Stimulated activated CD8-positive, alpha-beta memory T cell treated with anti-CD3 and anti-CD28 coated beads, Interleukin-15, amount 100 ng/mL, for 24 hours (primary cell): ENCODE measurements at places on chromosomes 2 and 18.

DNA sequence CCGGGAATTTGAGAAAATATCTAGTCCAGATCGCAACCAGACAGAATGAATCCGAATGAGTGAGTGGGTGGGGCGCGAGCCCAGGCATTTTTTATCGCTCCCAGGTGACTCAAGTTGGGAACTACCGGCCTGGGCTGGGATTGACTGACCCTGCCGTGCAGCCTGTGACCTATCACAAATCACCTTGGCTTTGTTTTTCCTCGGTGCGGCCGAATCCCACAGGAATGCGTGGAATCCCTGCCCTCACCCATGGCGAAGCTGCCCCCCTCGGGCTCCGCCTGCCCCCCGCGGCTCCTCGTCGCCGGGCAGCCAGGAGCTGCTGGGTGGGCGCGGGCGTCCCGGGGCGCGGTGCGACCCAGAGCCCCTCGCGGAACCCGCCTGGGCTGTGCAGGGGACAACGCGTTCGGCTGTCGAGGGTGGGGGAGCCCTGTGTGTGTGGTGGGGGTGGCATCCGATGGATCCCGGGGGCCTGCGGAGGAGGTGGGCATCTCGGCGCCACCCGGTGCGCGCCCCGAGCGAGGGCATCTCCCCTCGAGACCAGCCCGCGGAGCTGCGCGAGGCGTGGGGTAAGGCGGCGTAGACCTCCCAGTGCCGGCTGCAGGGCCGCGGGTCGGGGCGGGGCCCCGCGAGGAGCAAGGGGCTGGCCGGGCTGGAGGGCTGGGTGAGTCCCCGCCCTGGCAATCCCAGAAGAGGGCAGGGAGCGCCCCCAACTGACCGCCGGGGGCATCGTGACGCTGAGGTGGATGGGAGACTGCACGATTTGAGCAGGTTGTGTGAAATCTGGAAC, 16.5 kb downstream of the B3GNT7 start:
- DNase-seq = peak; percentile 49

GRCh38 chr2:215556979-215557378, 121.1 kb upstream of the FN1 start:
- DNase-seq = no peak

DNA sequence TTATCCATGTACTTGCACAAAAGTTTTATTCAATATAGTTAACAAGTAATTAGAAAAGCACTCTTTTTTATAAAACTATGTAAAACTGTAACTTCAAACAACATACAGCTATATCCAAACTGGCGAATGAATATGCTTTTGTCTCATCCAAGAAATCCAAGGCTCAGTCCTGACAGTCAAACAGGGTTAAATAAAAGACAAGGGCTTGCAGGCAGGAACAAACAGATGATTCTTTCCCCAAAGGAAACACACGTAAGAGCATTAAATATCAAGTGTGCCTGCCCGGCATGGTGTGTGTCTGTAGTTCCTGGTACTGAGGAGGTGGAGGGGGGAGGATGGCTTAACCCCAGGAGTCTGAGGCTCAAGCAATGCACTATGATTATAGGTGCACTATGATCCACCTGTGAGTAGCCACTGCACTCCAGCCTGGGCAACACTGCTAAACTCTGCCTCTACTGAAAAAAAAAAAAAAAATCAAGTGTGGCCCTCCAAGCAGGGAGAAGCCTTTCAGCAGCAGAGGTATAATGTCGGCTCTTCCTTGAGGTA, 171.3 kb downstream of the DLGAP1 start:
- DNase-seq = no peak

DNA sequence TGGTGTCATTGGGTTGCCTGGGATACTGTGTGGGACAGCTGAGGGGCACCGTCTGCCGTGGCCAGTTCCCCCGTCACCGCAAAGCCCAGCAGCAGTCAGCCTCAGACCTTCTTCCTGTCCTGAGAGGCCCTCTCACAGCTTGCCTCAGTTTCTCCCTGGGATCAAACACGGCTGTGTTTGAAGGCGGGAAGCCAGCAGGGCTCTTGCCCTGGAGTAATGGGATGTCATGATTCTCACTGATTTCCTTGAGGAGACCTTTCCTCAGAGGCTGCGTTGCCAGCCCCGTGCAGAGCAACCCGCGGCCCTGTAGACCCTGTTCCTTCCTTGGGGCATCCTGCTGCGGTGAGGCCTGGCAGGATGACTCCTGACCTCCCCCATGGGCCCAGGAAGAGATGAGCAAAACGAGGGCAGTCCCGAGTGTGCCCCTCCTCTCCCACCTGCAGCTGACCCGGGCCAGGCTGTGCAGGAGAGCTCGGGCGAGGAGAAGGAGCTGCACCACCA, 13.9 kb upstream of the NFATC1 start:
- no peak for DNase-seq

GRCh38 chr2:169849710-169850109, 22.5 kb downstream of the UBR3 start:
- DNase-seq = no peak

- DNase-seq = no peak
Measured at GRCh38 chr2:230933521-230934180, 8.6 kb upstream of the GPR55 start.

GRCh38 chr2:187748958-187749357, 194.7 kb upstream of the TFPI start:
- no peak for DNase-seq

GRCh38 chr2:134009440-134009839, 244.4 kb upstream of the MGAT5 start:
- no peak for DNase-seq

- DNase-seq = no peak
Measured at GRCh38 chr2:20425371-20425881, 21.4 kb upstream of the RHOB start.

- no peak for DNase-seq
Measured at GRCh38 chr18:24009651-24010333, 4.8 kb upstream of the TTC39C start.

- no peak for DNase-seq
Measured at GRCh38 chr2:241777686-241778627, 1.3 kb downstream of the GAL3ST2 start.

DNA sequence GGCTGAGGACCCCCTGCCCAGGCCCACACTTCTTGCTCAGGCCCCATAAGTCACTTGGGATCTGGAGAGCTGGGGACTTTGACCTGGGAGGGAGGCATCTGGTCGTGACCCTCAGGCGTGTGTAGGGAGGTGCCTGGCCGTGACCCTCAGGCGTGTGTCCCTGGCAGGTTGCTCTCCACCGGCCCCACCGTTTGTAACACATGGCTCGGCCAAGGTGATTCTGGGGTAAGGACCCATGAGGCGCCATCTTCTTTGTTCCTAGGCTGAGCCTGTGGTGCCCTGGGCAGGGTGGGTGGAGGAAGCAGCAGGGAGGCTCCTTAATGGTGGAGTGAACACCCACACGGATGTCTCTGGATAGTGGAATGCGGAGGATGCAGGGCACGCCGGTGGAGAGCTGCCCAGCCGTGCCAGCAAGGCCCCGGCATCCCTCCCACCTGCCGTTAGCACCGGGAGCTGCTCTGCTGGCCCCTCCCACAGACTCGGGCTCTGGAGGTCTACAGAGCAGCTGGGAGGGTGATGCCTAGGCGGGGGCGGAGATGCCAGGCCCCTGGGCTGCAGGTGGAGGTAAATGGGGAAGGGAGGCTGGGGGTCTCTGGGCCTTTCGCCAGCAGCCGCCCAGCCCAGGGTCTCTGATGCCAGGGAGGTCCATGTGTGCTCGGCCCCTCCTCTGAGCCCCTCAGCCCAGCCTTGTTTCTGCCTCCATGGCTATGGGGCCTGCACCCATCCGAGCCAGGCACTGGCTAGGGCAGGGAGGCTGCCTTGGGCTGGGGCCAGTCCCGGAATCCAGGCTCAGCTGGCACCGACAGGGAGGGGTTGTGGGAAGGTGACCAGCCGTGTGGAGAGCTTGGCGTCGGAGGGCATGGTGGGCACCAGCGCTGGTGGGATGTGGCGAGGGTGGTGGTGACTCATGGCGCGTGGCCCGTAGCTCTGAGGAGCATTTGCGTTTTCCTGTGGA, 1.1 kb upstream of the GAL3ST2 start:
- no peak for DNase-seq

- no peak for DNase-seq
Measured at GRCh38 chr2:76506538-76506937, 795.8 kb upstream of the GCFC2 start.

DNA sequence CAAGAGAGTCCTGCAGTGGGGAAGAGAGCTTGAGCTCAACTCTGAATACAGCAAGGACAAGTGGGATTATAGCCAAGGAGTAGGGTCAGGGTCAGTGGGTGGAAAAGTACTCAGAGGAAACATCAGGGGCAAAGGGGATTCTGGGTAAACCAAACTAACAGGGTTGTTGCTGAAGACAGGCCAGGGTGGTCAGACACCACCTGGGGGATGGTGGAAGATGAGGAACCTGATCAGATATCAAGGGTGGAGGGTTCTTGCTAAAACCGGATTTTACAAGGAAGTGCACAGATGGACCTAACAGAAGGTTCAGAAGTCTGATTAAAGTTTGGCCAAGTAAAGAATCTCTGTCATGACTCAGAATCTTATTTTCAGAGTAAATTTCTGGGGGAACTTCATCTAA, 16.5 kb downstream of the OSBPL1A start:
- DNase-seq = no peak

DNA sequence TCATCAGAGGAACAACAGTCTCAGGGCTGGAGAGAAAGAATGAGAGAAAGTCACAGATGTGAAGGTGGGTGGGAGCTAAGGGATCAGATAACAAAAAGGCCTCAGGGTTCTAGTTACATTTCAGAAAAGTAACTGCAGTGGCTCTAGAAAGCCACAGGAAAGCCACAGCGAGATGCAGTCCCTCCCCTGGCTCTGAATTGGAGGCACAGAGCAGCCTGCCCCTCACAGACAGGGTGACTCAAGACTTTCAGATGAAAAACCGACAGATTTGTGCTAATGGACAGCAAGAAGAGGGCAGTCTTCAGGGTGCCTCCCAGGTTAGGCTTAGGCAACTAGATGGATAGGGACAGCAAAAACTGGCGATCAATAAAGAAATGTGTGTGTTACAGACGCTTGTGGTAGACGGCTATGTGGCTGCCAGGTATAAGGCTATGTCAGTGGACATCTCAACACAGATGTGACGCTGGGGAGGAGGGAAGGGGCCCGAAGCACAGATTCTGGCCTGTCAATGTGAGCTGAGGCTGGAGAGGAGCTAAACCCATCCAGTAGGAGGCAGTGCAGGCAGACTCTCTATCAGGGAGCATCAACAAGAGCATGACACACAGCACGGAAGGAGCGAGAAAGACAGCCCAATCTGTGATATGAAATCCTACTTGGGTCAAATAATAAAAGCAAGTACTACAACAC, 26.2 kb downstream of the UNC50 start:
- no peak for DNase-seq

GRCh38 chr18:74277296-74277695, 14.5 kb downstream of the CYB5A start:
- DNase-seq = no peak

GRCh38 chr2:231198291-231199173, at the start of gene ARMC9:
TSS of gene ARMC9 (plus strand) at chr2:231198631. CDS start at chr2:231206239, 7,608 bp downstream.
- DNase-seq = peak; percentile 60

DNA sequence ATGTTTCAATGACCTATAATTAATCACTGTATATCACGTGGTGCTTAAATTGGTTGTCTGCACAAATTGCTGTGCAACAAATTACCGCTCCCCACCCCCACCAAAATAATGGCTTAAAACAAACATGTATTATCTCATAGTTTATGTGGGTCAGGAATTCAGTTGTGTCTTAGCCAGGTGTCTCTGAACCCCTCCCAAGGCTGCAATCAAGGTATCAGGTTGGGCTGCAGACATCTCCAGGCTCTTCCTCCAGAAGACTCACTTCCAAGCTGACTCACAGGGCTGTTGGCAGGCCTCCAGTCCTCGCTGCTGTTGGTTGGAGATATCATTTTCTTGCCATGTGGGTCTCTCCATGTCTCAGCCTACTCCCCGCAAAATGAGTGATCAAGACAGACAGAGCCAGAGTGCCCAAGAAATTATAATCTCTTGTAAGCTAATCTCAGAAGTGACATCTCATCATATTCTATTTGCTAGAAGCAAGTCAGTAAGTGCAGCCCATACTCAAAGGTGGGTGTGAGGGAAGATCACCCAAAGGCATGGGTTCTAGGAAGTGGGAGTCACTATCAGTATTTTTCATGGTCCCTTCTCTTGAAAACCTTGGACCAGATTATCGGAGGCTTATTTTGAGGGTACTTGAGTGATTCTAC, 38.4 kb downstream of the SPC25 start:
- no peak for DNase-seq

DNA sequence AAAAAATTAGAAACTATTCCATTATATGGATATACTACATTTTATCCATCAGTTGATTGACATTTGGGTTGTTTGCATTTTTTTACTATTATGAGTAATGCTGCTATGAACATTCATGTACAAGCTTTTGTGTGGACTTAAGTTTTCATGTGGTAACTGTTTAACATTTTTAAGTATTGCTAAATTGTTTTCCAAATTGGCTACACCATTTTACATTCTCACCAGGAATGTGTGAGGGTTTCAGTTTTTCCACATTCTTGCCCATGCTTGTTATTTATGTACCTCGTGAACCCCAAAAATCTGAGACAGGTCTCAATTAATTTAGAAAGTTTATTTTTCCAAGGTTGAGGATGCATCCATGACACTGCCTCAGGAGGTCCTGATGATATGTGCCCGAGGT, 3.1 kb upstream of the TXNL4A start:
- DNase-seq = no peak

DNA sequence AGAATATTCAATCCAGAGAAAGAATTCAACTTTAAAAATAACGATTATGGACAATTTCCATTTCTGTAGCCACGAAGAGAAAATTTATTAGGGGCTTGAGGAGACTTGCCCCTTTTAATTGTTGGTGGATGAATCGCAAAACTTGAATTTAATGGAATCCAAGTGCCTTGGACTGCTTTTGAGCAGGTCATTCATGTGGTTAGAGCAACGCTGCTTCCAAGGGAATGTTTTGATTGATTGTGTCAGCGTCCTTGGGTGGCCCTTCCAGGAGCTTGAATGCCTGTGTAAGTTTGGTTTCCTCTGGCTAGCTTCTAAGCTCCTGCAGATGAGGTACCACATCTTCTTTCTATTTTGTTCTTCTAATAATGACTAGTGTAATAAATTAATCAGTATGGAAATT, 213.4 kb downstream of the LTBP1 start:
- no peak for DNase-seq

DNA sequence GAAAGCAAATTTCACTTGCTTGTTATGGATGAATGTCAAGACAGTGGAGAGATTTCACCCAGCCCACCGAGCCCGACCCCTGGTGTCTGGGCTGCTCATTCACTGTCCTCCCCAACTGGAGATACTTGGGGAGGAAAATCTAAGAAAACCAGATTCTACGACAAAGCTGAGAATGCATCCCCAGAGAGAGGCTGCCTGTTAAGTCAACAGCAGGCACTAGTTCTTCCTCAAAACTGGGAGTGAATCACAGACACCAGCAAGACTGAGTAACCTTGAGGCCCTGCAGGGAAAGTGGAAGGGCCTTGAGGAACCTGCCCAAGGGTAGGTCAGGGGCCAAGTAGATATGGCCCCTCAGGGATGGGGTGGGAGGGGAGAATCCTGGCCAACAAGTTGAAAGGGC, 34.2 kb upstream of the MLPH start:
- DNase-seq = no peak
